Stimulated activated CD8-positive, alpha-beta memory T cell treated with anti-CD3 and anti-CD28 coated beads, Interleukin-4, amount 100 ng/mL, for 1 hour (primary cell): ENCODE measurements at places on chromosomes 6 and 20.

GRCh38 chr6:25279748-25280343, 672 bp downstream of the CARMIL1 start:
- DNase-seq = no peak

GRCh38 chr20:14518648-14519047, 181.2 kb upstream of the FLRT3 start:
- DNase-seq = no peak

- no peak for DNase-seq
These were observed 21.7 kb downstream of the UCKL1 start for GRCh38 chr20:63934271-63935068.

DNA sequence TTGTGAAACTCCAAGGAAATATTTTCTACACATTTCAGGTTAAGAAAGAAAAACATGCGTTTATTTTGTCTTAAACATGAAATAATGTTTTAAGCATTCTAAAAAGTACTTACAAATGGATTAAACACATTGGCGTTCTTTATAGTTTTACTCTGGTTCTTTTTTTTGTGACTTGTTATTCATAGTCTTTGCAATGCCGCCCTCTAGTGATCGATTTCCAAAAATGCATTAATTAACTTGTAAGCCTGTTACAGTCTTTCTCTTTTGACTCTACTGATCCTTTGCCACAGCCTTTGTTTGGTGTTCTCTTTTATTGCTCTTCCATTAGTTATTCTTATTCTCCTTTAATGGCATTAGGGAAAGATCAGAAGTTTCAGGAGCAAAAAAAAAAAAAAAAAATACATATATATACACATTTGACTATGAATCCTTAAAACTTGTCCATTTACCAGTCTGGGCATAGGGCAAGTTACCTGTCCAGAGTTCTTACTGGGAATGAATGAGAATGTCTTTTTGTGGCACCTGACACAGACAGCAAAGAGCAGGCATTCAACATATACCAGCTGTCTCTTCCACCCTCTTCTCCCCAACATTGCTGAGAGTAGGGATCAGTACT, 59.9 kb downstream of the MACROD2 start:
- DNase-seq = no peak

DNA sequence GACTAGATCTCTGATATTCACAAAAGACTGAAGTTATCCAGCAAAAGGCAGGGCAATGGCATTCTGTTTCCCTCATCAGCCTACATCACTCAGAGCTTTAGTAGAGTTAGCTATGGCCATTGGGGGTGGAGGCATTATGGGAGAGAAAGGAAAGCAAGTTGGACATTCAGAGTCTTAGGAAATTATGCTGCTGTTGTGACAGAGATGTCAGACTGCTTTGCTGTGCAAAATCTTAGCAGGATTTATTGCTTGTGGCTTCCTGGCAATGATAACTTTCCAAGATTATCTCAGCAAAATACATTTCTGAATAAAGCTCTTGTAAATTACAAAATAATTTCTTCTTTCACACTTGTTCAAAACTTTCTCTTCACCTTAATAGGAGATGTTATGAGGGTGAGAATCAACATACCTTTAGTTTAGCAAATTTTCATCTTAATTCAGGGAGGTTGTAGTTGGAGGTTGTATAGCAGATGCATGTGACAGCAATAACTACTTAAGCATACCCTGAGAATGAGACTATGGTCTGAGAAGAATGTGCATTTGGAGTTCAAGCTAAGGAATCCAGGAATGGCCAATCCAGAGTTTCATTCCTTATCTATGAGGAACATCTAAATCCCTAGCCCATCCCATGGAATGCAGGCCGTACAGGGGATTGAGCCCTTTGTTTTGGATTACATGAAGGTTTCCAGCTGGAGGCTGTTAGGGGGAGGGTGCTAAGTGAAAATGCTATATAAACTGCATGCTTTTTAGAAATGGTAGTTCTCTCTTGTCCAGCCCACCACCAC, 179.8 kb downstream of the HAO1 start:
- DNase-seq = no peak

GRCh38 chr6:48798296-48798695, 664.8 kb downstream of the MMUT start:
- no peak for DNase-seq

- no peak for DNase-seq
These were observed 476.8 kb upstream of the AGPAT4 start for GRCh38 chr6:161750686-161751085.

DNA sequence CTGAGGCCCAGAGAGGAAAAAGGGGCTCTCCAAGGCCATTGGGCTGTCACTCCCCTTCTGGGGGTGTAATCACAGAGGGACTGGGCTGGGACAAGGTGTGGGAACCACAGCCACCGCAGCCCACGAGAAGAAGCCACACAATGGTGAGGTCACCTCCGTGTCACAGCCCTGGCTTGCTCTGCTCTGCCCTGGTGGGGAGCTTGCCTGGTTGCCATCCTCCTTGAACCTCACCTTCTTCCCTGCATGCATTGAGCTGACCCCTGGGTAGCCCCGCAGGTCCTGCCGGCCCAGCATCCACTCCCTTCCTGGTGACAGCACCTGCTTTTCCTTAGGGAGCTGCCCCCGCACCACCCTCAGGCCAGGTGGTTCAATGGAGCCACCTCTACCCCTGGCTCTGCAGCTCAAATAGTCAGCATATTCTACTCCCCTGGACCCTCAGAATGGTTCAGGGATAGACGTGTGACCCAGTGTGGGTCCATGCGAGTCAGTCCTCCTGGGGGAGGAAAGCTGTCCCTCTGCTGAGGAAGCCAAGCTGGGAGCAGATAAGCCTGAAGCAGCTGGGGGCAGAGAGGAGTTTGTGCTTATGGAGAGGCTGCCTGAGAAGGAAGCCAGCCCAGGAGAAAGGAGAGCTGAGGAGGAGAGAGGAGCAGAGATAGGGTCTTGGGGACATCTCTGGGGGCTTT, 21.3 kb downstream of the RBM38 start:
- no peak for DNase-seq

DNA sequence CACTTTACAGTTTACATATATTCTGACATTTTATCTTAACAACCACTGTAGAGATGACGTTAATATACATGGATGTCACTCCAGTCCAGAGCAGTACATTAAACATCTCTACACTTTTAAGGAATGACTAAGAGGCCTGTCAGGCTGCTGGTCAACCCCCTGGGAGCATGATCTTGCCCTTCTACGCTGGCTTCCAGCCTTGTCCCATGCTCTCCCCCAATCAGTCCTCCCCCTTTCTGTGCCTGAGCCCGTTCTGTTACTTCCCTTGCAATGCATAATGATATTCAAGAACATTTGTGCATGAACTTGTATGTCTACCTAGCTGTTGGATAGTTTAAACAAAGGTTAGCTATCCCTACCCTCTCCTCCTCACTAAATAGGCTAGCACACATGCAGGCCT, 40.5 kb upstream of the PLCB4 start:
- DNase-seq = no peak

GRCh38 chr6:75893776-75894152, 144.7 kb downstream of the MYO6 start:
- DNase-seq = no peak

- DNase-seq = no peak
These were observed 26.2 kb downstream of the CDYL start for GRCh38 chr6:4802312-4802935.

- DNase-seq = no peak
These were observed 2.9 kb downstream of the ADGRF5 start for GRCh38 chr6:46918806-46919205.

DNA sequence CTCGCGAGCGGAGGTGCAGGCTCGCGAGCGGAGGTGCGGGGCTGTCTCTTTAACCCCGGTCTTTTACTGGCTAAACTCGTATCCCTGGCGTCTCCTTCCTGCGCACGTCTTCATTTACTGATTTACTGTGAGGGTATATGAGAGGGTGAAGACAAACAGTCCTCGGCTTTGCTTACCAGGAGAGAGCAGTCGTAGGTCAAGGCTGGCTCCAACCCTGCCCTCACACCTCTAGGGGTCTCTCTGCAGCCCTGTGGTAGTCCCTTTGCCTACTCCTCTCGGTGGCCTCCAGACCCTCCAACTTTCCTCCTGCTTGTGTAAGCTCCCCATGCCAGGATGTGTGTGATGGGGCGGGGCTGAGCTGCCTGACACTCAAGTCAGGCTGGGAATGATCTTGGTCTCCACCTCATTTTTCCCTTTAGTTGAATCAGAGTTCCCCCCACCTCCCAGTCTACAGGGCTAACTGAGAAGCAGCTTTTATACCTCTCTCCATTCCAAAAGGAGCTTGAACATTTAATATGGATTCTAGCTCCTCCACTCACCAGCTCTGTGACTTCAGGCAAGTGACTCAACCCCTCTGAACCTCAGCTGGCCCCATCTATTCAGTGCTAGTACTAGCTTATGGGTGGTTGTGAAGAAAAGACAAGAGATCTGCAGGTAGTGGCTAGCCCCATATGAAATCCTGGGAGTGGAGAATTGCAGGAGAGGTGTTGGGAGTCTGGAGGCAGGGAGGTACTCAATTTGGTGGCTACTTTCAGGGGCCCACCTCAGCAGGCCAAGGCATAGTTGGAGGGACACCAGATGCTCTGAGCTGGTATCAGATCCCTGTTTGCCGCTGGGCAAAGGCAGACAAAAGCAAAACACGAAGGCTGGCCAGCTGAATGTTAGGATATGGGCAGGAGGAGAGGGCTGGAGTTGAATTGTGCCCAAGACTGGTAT, 902 bp downstream of the SLC29A1 start:
- no peak for DNase-seq

DNA sequence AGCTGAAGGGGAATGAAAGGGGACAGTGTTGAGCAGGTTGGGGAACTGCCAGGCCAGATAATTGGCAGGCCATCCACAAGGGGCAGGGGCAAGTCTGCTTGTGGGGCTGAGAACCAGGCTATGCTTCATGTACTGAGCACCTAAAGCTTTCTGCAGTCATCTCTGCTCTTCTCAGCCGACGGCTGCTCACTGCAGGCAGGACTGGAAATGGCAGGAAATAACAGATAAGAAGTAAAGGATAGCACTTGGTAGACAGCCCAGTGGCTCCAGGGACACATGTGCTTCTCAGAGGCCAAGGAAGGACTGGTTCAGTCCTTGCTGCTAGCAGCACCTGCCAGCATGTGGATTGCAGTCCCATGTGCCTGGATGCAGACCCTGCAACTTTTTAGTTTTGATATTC, 89.8 kb downstream of the CD164 start:
- no peak for DNase-seq

GRCh38 chr20:45291526-45291925, 15.1 kb upstream of the RBPJL start:
- DNase-seq = no peak

DNA sequence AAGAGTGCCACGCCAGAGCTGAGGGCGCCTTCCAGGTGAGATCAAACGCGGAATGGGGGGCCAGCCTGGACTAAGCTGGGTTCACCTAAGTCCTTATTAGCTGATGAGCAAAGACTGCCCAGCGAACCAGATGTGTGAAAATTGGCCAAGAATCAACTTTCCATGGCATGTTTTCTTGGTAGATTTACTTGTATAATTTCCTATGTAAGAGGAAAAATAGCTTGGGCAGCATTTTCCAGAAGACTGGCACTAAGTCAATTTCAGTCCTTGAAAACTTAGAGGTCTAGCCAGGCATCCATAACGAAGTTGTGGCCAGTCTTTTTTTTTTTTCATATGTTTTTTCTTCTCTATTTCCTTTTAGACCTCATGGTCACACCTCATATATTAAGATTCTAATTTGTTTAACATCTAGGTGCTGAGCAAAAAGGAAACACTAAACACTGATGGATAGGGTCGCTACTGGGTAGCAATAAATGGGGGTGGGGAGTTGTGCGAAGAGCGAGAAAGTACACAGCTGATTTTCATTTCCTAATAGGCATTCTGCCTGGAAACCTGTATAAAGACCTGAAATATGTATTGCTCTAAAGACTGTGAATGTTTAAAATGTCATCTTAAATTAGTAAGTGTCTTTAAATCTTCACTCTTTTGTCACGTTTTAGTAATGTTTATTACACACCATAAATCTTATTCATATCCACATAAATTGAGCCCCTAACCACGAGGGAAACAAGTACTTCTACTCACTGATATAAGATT, 188.8 kb downstream of the CD83 start:
- DNase-seq = no peak

GRCh38 chr6:158978757-158979156, 21.2 kb downstream of the RSPH3 start:
- DNase-seq = no peak

GRCh38 chr6:163354761-163355425, 59.6 kb upstream of the QKI start:
- no peak for DNase-seq

DNA sequence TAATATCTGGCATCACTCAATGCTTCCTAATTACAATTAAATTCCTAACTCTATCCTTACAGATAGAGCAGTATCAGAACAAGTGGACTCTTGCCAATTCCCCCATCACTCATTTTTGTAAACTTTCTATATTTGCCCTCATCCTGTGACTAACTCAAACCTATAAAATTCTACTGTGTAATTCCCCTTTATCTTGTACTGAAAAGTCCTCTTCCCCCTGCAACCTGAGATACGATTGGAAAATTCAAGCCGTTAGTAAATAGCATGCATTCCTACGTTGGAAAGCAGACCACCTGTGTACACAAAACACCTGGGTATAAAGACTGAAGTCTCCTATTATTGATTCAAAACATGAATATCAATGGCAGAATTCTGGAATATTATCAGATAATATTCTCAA, 70.4 kb upstream of the KCNQ5 start:
- DNase-seq = no peak

GRCh38 chr6:170000071-170000843, 248.8 kb downstream of the ERMARD start:
- no peak for DNase-seq

DNA sequence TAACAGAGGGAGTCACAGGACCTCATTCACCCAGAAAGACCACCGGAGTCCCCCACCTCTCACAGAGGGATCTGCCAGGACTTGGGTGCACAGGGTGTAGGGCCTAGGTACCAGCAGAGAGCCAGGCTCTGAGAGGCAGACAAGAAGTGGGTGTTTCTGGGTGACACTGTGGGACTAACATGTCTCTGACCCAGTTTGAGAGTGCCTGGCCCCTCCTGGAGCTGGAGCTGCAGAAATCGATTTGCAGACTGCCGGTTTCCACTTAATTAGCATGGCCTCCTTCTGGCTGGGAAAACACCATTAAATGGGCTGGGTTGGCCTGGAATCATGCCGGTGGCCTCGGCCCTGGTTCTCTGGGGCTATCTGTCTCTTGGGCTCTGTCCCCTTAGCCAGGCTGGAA, 59.2 kb downstream of the PPP1R16B start:
- DNase-seq = no peak

DNA sequence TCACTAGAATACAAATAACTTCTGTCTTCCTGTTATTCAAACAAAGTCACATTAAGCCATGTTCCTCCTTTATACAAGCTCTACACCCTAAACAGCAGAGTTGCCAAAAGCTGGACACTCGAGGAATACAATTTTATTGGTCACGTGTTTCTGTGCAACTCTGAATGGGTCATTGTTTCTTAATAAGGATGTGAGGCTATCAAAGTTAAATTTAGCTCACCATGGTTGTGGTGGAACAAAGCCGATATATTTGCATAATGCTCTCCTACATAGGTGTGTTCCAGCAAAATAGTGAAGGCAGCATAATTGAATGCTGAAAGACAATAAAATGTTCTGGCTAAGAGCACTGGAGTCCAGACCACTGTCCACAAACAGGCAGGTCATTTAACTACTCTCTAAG, 36.9 kb upstream of the CD2AP start:
- DNase-seq = no peak

GRCh38 chr6:160523223-160523622, 140.9 kb downstream of the LPA start:
- DNase-seq = no peak

GRCh38 chr20:6122111-6122872, 538 bp downstream of the FERMT1 start:
- no peak for DNase-seq
